T-helper 2 cell (primary cell): ENCODE measurements at places on chromosomes 4 and X.

- no peak for DNase-seq
Observed at GRCh38 chr4:65217179-65217578, 453.1 kb downstream of the EPHA5 start.

DNA sequence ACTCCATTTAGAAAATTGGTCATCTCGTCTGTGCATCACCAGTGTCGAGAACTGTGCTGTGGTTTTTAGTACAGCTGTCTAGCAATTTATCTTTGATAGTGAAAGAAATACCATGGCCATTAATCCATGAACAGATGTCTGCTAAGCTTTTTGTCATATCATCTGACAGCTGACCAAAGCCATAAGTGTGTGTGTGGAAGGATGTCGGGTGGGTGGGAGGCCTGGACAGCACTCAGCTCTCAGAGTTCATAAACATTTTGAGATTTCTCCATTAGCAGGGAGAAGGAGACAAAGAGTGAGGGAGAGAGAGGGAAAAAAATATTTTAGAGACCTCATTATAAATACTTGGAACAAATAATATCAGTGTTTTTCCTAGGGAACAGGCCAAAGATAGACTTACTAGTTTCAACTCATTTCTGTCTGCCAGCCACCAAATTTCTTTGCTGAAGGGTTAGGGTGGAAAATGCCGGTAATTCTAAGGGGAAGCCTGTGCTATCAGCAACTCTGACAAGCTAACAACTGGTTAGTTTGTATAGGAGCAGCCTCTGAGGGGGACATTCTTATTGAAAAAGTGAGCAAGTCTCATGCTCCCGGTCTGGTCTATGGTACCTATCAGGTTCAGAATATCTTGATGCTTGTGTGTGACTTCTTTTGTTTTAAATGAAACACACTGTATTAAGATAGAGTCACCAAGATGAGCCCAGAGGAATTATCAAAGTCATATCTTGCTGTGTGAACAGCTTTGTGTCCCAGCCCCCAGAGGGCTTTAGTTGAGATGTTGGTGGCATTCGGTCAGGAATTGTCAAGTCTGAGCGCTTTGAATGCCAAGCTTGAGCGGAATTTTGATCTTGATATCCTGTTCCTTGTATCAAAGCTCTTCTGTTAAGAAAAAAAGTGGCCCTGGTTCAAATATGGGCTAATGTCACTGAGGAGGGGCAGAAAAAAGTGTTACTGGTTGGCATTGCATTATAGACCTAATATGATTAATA is 41.9 kb upstream of the PDLIM3 start:
- no peak for DNase-seq

- DNase-seq: no peak
Observed at GRCh38 chr4:53649357-53649756, 58.1 kb upstream of the LNX1 start.

- no peak for DNase-seq
Observed at GRCh38 chrX:136687457-136687856, 39.5 kb downstream of the CD40LG start.
